ENCODE measurements at places on chromosomes 11 and 22. TPM values are rescaled to one million over a fixed set of nuclear protein-coding genes. Genes with fewer than 3 reads are reported as not detected.

BTBD18 gene
- not detected for total RNA-seq

TENM4 gene
- 16.4 TPM for total RNA-seq

CRYAB gene
- 12.7 TPM for total RNA-seq

NXPE1 gene
- total RNA-seq = 0.09 TPM

CXCR5 gene
- not detected for total RNA-seq

SLC37A2 gene
- total RNA-seq = 0.18 TPM

FAM111B gene
- total RNA-seq = 1.00 TPM

KIRREL3 gene
- 1.5 TPM for total RNA-seq

MUC6 gene
- not detected for total RNA-seq

SLC25A18 gene
- total RNA-seq = 0.09 TPM

All from smooth muscle cell of bladder (primary cell).